Left ventricle myocardium superior (tissue), 1 donor: ENCODE measurements at places on chromosomes 1 and 21. TPM values are rescaled to one million over a fixed set of nuclear protein-coding genes. Genes with fewer than 3 reads are reported as not detected.

DNA sequence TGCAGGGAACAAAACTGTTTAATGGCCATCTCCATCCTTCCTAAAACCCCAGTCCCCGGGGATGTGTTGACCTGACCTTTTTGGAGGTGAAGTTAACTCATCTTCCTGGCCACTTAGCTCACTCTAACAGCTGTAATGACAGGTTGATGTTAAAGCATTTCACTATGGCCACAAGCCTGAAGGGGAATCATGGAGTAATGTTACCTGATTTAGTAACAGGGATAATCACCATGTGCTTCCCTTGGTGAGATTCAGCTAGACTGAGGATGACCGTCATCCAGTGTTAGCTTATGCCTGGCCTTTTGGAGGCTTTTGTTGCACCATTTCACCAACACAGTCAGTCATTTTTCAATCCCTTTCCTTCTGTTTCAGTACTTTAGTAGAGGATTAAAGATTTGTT lies 64.3 kb upstream of the RAVER2 start:
- no peak for DNase-seq

DNA sequence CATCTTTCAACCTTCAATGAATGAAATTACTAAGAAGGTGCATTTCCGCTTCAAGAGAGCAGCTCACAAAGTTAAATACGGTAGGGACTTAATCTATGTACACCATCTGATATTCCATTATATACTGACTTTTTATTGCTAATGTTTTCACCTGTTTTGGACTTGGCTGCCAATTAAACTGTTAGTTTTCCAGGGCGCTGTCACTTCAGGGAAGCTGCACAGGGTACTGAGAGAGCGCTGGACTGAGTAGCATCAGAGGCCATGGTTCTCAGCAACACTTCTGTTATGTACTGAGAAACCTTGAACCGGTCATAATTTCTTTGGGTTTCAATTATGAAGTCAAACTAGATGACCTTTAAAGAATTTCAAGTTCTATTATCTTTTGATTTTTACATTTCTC lies 8.2 kb downstream of the SSX2IP start:
- DNase-seq: no peak

DNA sequence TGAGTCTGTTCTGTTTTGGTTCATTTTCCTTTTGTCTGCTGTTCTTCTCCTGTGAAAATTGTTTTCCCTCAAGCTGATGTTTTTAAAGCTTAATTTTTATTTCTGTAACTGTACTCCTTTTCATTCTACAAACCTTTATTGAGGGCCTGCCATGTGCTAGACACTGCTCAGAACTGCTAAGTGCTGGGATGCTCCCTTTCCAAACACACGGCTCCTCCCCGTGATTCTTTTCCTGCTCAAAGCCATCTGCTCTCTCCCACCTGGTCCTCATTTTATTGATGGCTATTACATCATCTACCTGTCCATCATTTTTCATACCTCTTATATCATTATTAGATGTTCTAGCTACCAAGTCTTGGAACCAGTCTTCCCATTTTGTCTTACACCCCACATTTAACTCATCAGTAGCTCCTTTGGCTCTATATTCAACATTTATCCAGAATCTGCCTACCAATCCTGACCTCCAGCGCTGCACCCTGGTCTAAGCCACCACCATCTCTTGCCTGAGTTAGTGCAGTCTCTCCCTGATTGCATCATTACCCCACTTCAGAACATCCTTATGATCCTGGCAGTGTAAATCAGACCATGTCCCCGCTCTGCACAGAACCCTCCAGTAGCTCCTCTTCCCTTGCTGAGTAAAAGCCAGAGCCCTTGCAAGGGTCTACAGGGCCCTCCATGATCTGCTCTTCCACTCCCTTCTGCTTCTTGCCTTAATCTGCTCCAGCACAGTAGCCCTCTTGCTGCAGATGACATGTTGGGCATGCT lies 118.1 kb downstream of the CACNA1E start:
- no peak for DNase-seq

DNA sequence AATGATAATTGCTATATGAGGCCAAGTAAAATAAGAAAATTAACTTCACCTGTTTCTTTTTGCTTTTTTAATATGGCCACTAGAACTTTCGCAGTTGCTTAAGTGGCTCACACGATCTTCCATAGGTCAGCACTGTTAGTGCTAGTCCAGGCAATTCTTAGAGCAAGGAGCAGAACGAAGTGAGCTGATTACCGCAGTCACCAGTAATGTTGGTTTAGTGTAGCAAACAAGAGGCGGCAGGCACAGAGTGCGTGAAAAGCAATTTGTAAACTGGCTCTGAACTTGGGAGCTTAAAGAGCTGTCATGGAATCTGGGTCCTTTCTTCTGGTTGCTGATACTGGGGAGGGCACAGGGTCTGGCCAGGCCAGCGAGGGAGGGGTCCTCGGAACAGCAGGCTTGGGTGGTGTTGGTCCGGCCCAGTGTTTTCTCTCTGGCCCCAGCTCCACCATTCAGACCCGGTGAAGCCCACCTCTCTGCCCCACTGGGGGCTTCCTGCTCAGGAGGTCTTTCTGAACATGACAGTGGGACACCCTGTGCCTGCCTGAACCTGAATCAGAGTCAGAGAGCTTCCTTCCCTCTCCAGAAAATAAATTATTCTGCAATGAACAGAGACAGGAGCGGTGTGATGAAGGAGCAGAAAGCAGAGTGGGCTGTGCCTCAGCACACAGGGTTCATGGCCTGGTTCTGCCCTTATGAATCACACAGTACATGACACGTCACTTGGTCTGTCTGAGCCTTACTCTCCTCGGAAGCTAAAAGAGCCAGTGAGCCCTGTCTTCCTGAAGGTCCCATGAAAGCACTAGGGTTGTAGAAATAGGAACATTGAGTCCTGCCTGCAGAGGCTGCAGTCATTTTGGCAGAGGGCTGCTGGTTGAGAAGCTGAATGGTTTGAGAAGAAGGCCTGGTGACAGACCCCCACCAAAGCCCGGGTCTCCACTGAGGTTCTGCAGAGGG lies 11.9 kb downstream of the ETS2 start:
- DNase-seq: no peak

GRCh38 chr1:221939607-221940006 lies 197.7 kb upstream of the DUSP10 start:
- no peak for DNase-seq

GRCh38 chr1:229068270-229068987 lies 202.5 kb upstream of the RAB4A start:
- no peak for DNase-seq

GRCh38 chr1:41490911-41491310 lies 6.4 kb upstream of the EDN2 start:
- DNase-seq: no peak

GRCh38 chr1:233960386-233960785 lies 55.9 kb downstream of the SLC35F3 start:
- no peak for DNase-seq

GRCh38 chr1:109569323-109569722 lies 20.9 kb downstream of the GNAI3 start:
- no peak for DNase-seq

DNA sequence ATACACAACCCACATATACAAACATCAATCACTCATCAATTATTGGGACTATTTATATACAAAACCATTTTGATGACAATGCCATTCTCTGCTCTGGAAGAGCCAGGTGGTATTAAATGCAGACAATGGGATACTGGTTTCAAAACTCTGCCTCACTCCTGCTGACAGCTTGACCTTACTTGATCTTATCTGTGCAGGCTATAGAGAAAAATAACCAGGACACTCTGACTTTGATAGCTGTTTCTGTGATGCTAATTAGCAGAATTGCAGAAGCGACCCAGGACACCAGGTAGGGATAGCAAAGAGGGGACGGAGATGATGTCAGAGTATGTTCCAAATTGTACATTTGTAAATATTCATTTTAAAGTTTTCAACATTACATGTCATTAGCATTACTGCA lies 89.5 kb downstream of the OLFM3 start:
- no peak for DNase-seq

DNA sequence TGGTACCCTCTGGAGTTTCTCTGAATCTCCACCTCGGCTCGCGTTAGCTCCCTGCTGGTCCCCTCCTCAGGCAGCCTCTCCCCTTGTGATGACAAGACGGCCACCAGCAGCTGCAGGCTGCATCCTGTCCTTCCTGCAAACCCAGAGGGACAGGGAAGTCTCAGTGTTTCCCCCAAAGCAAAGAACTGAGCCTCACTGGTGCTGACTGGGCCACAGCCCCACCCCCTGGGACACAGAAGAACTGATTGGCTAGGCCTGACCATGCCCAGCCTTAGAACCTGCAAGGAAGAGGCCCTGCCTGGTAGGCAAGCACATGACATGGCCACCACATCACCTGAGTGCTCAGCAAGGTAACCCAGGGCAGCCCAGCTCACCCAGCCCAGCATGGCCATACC lies 34.6 kb downstream of the TMEM51 start:
- no peak for DNase-seq

- no peak for DNase-seq
Observed at GRCh38 chr1:70966018-70966638, 81.5 kb downstream of the PTGER3 start.

- DNase-seq: no peak
Observed at GRCh38 chr1:53536606-53537005, 77.4 kb downstream of the DMRTB1 start.

DNA sequence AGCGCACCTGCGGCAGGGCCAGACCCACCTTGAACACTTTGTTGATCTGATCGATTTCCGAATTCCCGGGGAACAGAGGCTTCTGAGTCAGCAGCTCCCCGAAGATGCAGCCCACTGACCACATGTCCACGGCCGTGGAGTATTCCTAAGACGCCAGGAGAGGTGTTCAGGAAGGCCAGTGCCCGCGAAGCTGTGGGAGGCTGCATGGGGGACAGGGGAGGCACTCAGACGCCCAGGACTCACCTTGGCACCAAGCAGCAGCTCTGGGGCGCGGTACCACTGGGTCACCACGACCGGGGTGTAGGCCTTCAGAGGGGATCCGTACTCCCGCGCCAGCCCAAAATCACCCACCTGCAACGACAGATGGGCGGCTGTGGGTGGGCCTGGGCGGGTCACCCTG lies 11.2 kb upstream of the SLC35E2B start:
- DNase-seq: no peak

- DNase-seq: no peak
Observed at GRCh38 chr1:52424231-52424636, 19.8 kb downstream of the PRPF38A start.

- DNase-seq: no peak
Observed at GRCh38 chr1:201795066-201795465, 33.9 kb upstream of the IPO9 start.

GRCh38 chr1:245587435-245588115 lies 432.8 kb downstream of the KIF26B start:
- DNase-seq: no peak

GRCh38 chr1:54950006-54950368 lies 30.4 kb upstream of the TMEM61 start:
- DNase-seq: no peak

ATP1A4 gene
- total RNA-seq: not detected

ZSCAN20 gene
- total RNA-seq: 4.4 TPM
